ENCODE measurements at places on chromosomes 7 and 10. TPM values are rescaled to one million over a fixed set of nuclear protein-coding genes. Genes with fewer than 3 reads are reported as not detected.

DNA sequence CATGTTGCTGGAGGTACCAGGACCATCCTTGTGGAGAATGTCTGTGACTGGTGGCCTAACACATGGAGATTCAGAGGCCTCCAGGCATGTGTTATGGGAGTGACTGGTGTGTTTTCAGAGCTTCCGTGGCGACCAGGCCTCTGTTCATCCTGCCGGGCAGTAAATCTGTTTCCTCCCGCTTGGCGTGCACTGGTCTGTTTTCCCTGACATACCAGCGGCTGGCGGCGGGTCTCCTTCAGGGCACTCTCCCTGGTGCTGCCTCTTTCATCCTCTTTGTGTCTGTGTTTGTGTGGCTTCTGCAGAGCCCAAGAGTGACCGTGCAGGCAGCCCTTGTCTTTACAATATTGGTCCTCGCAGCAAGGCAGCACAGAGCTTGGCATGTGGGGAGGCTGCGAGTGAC is 385.1 kb upstream of the MKI67 start:
- H3K27ac ChIP-seq, result no peak overlapping the region
- no peak overlapping the region for H3K4me3 ChIP-seq
- no peaks in the 10 kb centered on the region for H3K27me3 ChIP-seq
- DNase-seq, result no peak

CDK14 gene
- total RNA-seq, result 48.9 TPM

DNA sequence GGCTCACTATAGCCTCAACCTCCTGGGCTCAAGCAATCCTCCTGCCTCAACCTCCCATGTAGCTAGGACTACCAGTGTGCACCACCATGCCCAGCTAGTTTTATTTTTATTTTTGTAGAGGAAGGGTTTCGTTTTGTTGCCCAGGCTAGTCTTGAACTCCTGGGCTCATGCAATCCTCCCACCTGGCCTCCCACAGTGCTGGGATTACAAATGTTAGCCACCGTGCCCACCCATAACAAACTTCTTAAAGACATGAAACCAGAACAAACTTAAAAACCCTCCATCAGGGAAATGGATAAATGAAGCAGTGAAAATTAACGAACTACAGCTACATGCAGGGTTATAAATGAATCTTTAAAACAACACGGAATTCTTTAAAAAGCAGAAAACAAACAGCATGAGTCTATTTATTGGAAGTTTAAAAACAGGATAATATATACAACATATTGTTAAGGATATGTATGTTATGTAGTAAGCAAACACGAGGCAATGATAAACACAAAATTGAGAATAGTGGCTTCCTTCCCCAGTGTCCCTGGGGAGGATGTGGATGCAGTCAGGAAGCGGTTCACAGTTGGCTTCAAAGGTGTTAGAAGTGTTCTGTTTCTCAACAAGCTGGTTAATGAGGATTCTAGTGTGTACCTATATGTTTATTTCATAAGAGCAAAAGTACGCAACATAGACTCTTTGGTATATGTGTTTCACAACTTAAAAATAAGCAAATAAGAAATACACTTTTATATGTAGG is 128.2 kb upstream of the IMMP2L start:
- no peaks in the 10 kb centered on the region for H3K27me3 ChIP-seq
- no peaks in the 10 kb centered on the region for H3K4me1 ChIP-seq

OGDHL gene
- total RNA-seq, result 3.2 TPM

All from ovary (tissue), 10 donors.